Muscle of leg (tissue), 16 donors: ENCODE measurements at places on chromosomes 1 and 21. TPM values are rescaled to one million over a fixed set of nuclear protein-coding genes. Genes with fewer than 3 reads are reported as not detected.

The BRDT gene
- not detected for total RNA-seq

The XCL2 gene
- total RNA-seq: 0.35 TPM

The ZNF326 gene
- 6.6 TPM for total RNA-seq

The WDR64 gene
- 0.04 TPM for total RNA-seq

The NEK2 gene
- total RNA-seq: 6.0 TPM

The TP73 gene
- 0.71 TPM for total RNA-seq

The ANP32E gene
- total RNA-seq: 15.9 TPM

The RNU1-4 gene
- 2,384 TPM for total RNA-seq

The SLFNL1 gene
- total RNA-seq: 0.58 TPM

The GJB4 gene
- not detected for total RNA-seq

The CSF3R gene
- total RNA-seq: 1.3 TPM

The ZNF593OS gene
- total RNA-seq: 0.31 TPM

The TAL1 gene
- total RNA-seq: 3.0 TPM

The GREM2 gene
- 2.0 TPM for total RNA-seq

The CELA3A gene
- not detected for total RNA-seq

The RGS8 gene
- total RNA-seq: 0.04 TPM

The RPS6KC1 gene
- total RNA-seq: 25.1 TPM

The PWP2 gene
- 2.4 TPM for total RNA-seq

The UBASH3A gene
- 0.04 TPM for total RNA-seq

The KCNE1 gene
- 0.31 TPM for total RNA-seq

The FCRL5 gene
- not detected for total RNA-seq

The GPR89B gene
- total RNA-seq: 25.4 TPM

The SLC66A1 gene
- 9.0 TPM for total RNA-seq

The DDX59 gene
- total RNA-seq: 19.5 TPM

The SMIM1 gene
- 7.1 TPM for total RNA-seq

The PTPRC gene
- total RNA-seq: 4.7 TPM

The TPTE gene
- not detected for total RNA-seq

The KIAA0040 gene
- 9.1 TPM for total RNA-seq

The IFNLR1 gene
- 0.04 TPM for total RNA-seq
